PC-3 (cell line): ENCODE measurements at places on chromosomes 3 and 15. TPM values are rescaled to one million over a fixed set of nuclear protein-coding genes. Genes with fewer than 3 reads are reported as not detected.

DNA sequence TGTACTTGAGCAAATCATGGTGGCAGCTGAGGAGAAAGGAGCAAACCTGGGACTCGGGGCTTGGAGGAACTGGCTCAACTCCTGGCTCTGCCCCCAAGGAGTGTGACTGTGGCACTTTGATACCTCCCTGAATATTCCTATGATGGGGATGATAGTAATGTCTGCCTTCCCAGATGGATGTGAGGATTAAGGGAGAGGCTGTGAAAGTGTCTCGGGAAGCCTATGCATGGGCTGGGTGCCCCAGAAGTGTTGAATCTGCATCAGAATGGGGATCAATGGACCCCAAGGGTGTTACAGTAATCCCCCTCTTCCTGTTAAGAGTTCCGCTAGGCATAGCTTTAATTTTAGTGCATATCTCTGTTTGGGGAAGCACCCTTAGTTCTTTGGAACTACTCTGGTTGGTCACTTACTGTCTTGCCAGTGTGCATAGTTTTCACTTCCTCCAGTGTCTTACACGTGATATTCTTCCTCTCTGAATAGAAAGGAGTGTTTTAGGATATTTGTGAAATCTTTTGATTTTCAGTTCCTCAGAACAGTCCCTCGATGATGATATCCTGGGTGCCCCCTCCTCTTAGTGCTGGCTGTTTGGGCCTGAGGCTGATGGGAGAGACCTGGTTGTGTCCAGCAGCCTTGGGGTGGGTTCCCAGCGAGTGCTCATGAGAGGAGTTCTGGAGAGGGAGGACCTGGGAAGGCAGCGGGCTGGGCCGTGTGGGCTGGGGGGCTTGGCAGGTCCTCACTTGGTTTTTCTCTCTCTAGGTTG is 97.5 kb downstream of the CHDH start:
- DNase-seq: no peak

DNA sequence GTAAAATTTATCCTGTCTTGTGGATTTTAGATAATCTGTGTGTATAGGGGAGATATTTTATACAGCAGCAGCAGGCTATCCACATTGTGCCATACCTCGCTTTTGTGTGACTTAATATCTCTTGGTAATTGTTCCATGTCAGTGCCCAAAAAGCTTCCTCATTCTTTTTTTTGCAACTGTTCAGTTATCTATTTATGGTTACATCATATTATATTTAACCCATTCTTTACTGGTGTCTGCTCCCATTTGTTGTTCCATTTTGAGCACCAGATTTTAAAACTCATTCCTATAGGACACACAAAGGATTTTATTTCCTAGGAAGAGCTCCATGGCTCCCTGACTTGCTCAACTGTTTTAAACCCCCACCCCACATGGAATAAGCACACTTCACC is 86.3 kb upstream of the RASGRP1 start:
- no peak for DNase-seq

DNA sequence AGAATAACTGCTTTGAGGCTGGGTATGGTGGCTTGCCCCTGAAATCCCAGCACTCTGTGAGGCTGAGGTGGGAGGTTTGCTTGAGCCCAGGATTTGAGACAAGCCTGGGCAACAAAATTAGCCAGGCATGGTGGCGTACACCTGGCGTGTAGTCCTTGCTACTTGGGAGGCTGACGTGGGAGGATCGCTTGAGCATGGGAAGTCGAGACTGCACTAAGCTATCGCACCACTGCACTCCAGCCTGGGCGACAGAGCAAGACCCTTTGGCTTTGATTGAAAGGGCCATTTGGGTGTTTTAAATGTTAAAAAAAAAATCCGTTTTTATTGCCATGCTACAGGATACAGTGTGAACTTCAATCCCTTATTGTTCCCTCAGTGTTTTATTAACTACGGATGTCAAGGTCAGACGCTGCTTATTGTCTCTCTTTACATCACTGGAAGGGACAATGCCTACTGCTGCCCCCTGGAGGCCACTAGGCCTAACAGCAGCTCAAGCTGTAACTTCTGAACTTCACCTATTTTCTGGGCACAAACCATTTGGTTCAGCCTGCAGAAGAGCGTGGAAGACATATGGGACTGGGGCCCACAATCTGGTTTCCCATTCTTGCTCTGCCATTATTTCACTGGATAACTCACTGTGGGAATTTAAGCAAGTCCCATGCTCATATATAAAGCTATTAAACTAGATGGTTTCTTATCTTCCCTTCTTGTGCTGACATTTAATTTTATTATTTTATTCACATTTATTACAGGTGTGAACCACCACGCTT is 15.3 kb upstream of the IREB2 start:
- DNase-seq: peak; percentile 69

The LTK gene
- total RNA-seq: 0.07 and 0.29 TPM in 2 replicates

The CLDN18 gene
- not detected in 2 replicates for total RNA-seq
